ENCODE measurements at places on chromosomes 2 and 18.

DNA sequence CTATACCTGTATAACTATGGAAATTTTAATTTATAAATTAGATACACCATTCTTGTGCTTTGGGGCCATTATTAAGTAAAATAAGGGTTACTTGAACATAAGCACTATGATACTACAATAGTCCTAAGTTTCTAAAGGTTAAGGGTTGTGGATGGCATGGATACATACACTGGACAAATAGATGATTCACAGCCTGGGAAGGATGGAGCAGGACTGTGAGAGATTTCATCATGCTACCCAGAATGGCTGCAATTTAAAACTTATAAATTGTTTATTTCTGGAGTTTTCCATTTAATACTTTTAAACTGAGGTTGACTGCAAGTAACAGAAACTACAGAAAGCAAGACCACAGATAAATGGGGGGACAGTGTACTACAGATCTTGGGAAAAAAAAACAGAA is 295.8 kb upstream of the ZNF804A start:
- no peak for ATAC-seq

GRCh38 chr2:44004735-44005602 is 9.2 kb upstream of the LRPPRC start:
- ATAC-seq, result no peak

DNA sequence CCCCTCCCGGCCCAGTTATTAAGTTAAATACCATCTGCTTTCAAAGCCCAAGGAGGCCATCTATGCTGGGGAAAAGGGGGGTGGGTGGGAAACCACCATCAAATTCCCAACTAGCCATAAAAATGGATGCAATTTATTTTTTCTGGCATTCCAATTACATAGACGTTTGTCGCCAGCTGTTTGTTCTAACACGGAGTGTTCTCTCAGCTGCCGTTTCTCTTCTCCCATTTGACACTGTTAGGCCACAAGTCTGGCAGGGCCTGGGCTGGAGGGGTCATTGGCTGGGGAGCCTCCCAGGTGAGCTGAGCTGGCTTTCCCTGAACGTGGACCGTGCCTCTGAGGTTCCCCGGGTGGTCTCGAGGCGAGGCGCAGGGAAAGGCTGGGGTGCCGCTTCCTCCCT is 16.6 kb downstream of the ATOH8 start:
- ATAC-seq, result no peak

GRCh38 chr2:102677244-102678215 is 58.2 kb downstream of the SLC9A2 start:
- no peak for ATAC-seq

DNA sequence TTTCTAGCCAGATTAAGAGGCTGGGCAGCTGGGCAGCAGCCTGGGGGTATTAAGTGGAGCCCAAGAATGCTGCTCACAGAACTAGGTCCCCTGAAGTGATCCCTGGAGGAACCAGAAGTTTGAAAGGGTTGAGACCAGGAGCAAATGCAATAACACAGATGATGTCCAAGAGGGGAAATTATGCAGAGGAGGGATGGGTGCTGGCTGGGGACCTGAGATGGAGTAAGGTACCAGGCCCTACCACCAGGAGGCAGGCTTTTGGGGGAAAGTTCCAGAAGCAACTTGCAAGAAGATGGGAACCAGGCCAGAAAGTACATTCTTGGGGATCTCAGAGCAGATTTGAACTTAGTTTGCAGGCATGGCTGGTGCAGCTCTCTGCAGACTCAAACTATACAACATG is 175.1 kb downstream of the NCK2 start:
- peak; percentile 37 for ATAC-seq

DNA sequence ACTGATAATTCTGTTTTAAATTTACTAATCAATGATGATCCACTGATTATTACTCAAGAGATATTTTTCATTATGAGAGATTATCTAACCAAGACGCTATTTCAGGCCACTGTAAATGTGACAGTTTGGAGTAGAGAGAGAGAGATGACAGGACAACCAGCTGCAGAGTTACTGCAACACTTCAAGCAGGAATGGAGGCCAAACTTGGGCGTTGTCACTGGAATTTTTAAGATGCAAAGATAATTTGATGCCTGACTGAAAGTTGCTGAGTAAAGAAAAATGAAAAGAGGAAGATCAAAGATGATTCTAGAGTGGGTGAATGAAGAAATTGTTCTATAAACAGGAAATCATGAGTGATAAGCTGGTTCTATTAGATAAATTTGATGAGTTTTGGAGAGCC is 1302.1 kb upstream of the TMEFF2 start:
- ATAC-seq, result no peak

DNA sequence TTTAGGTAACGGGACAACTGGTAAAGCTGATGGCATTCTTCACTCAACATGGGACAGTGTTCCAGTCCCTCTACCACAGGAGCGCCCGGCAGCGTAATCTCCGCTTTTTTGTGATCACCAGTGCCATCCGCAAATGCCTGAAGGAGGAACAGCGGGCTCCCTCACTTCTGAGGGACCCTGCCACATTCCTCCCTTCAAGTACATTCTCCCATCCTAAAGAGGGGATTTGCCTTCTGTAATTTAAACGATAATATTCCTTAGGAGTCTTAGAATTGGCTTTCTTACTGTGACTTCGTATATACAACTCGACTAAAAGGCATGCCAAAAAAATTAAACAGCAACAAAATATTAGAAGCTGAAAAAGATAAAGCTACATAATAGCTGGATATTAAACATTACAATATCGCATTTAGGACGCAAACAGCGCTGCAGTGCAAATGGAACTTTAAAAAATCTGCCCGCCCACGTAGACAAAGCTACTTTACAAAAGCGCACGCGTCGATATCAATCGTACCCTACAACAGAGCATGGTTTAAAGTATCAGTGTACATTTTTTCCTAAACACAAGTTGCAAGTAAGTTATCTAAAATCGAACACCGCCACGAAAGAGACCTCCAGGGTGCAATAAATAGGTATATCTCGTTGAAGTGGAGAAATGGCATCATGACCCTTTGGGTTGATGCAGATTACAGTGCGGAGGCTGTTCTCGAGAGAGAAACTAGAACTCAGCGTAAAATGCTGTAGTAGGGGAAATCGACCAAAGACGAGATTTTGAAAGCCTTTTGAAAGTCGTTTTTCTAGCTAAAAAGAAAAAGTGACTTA is 2.3 kb upstream of the VSNL1 start:
- ATAC-seq, result no peak

- ATAC-seq, result no peak
Measured at GRCh38 chr2:188345831-188346458, 54.3 kb downstream of the GULP1 start.

Measured in activated T-helper 17 cell treated with anti-CD3 and anti-CD28 coated beads, Interleukin-2, amount 50 U/mL, for 72 hours (primary cell).